M059J (cell line): ENCODE measurements at places on chromosomes 13 and 19. TPM values are rescaled to one million over a fixed set of nuclear protein-coding genes. Genes with fewer than 3 reads are reported as not detected.

BORA gene
- total RNA-seq, result 32.4 and 41.1 TPM in 2 replicates

SIGLEC7 gene
- not detected in 2 replicates for total RNA-seq

NLRP11 gene
- 2.4 and 4.4 TPM in 2 replicates for total RNA-seq

VAV1 gene
- not detected in 2 replicates for total RNA-seq

ZNF714 gene
- 18.4 and 25.1 TPM in 2 replicates for total RNA-seq

DNA sequence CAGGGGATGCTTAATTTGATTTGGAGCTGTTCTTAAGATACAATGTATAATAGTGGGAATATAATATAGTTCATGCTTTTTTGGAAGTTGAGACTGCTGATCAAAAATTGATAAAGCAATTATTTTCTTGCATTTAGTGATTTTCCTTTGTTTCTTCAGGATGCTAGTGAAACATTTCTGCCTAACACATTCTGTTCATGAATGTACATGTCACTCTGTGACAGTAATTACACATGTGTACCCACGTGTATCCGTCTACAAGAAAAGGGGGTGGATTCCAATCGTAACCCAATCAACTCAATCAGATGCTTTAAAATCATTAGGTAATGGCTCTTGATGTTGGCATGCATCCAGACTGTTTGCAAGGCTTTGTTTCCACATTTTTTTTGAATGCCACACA lies 5.0 kb upstream of the FRY start:
- no peak for DNase-seq

DNA sequence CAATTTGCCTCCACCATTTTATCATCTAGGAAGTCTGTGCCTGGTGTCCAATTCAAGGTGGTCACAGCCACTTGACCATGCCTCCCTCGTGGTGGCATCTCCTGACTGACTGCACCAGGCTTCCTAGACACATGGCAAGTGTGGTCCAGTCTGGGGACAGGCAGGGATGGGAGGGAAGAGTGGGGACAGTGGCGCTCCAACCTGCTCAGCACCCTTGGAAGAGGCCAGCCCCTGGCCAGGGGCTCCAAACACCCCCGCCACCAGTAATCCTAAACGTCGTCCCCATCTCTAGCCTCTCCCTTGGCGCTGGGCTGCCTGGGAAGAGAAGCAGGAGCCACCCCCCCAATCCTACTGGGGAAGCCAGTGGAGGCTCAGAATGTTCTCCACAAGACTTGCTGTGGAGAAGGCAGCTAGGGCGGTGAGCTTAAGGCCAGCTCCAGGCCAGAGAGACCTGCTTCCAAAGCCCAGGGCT lies 2.7 kb downstream of the RPL36 start:
- DNase-seq, result no peak

DNA sequence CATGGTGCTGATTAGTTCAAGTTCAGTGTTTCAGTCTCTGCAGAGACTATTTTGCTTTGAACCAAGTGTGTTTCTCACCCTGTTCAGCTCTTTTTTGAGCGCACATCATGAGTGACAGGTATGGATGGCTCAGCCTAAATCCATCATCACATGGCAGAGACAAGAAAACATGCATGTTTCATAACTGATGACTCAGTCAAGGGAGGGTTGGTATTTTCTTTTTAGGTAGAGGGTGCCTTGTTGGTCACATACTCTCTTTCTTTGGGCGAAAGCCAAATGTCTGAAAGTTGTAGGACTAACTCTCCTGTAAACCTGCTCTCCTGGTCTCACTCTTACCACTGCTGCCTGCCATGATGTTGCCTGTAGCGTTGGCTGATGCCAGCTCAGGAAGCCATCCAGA lies 48.1 kb upstream of the RAP2A start:
- DNase-seq, result peak; percentile 24

GRCh38 chr13:69571606-69572323 lies 535.9 kb upstream of the ATXN8OS start:
- no peak for DNase-seq

GRCh38 chr13:113561417-113562084 lies 23.0 kb upstream of the TFDP1 start:
- DNase-seq, result no peak

DNA sequence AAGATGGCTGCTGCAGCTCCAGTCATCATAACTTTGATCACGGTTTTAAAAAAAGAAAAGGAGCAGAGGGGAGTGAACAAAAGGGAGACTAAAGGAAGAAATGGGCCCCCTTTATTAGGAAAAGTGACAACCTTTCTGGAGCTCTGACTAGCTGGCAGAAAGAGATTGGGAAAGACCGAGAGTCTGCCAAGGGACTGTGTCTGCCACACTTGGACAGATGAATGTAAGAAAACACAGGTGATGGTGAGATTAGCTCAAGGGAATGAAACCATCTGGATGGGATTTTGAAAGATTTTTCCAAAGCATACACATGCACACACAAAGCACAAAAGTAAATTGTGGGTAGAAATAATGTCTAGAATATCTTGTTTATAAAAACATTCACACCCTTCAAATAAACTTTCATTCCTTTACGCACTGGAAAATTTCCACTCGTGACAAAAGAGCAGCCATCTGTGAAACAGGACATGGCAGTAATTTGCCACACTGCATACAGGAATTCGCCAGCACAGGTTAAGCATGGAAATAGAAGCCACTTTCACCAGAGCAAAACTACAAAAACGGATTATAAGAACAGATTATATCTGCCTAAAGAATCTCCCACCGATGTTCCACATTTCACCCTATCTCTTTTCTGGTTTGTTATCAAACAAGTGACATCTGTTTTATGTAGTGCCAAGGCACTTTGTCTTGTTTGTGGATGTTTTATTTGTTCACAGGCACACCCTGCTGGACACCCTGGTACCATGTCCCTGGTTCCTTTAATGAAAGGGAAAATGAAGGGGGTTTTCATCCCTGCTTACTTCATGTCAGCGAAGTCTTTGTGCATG lies 819.5 kb downstream of the DIAPH3 start:
- DNase-seq, result peak; percentile 4

DNA sequence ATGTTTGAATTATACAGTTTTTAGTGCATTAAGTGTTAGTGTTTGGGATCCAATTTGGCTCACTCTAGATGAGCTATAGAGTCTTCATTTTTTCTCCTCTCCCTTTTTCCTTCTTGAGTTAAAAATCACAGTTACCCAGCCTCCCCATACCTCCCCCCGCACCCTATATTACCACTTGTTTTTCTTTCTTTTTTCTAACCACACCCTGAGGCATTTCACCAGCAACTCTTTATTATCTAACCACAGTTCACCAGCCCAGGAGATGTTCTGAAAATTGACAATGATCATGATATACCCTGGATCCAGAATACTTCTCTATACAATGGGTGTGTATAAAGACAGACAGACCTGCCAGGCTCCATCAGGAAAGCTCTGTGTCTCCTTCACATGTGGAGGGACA lies 86.5 kb upstream of the UBL3 start:
- no peak for DNase-seq

- DNase-seq, result no peak
Observed at GRCh38 chr13:51041126-51041525, 69.9 kb downstream of the C13orf42 start.

GRCh38 chr19:10809651-10810285 lies 26.2 kb downstream of the TMED1 start:
- DNase-seq, result no peak
